Transverse colon (tissue), 4 donors: ENCODE measurements at places on chromosomes 13 and 19. TPM values are rescaled to one million over a fixed set of nuclear protein-coding genes. Genes with fewer than 3 reads are reported as not detected.

Gene DNAJC3
- total RNA-seq, result 25.5 TPM

DNA sequence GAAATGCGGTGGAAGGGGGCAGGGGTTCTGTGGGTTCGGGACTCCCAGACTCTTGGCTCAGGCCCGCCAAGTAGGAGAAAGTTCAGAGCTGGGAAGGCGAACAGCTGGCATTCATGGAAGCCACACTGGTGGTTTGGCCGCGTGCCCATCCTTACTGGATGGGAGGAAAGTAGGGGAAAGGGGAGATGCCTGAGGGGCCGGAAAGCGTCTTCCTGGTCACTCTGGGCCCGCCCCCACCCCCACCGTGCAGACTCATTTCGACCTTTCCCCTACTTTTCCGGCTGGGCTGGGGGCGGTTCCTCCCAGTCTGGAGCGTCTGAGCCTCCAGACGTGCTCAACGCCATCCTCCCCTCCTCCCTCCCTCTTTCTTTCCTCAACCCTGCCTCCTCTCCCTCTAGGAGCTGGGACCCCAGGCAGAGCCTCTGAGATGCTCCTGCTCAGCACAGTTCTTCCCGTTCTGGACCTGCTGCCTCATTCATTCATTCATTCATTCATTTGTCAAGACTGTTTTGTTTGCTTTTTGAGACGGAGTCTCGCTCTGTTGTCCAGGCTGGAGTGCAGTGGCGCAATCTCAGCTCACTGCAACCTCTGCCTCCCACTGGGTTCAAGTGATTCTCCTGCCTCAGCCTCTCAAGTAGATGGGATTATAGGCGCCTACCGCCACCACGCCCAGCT, 3.5 kb downstream of the ANGPTL4 start:
- H3K27me3 ChIP-seq, result peaks cover 29% of the 10 kb centered on the region
- H3K36me3 ChIP-seq, result no peaks in the 10 kb centered on the region
- peak; percentile 87 for DNase-seq
- peaks cover 22% of the 10 kb centered on the region for H3K4me1 ChIP-seq
- H3K4me3 ChIP-seq, result no peak overlapping the region

Gene KBTBD7
- total RNA-seq, result 1.4 TPM

GRCh38 chr19:7844405-7844804, 14.4 kb downstream of the EVI5L start:
- H3K4me1 ChIP-seq, result no peaks in the 10 kb centered on the region
- DNase-seq, result no peak
- H3K27ac ChIP-seq, result no peak overlapping the region

DNA sequence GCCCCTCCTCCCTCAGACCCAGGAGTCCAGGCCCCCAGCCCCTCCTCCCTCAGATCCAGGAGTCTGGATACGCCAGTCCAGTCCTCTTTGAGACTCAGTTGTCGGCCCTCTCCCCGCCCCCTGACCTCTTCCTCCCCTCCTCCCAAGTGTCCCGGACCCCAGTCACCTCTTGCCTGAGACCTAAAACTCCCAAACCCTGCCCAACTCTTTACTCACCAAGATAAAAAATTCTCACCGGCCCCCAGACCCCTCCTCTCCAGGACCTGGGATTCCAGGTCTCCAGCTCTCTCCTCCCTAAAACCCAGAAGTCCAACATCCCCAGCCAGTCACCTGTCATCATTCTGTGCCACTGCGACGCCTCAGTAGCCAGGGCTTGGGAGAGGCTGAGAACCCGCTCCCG, 1.4 kb upstream of the HSD17B14 start:
- H3K36me3 ChIP-seq, result no peaks in the 10 kb centered on the region
- no peak overlapping the region for H3K4me3 ChIP-seq
- no peak for DNase-seq

DNA sequence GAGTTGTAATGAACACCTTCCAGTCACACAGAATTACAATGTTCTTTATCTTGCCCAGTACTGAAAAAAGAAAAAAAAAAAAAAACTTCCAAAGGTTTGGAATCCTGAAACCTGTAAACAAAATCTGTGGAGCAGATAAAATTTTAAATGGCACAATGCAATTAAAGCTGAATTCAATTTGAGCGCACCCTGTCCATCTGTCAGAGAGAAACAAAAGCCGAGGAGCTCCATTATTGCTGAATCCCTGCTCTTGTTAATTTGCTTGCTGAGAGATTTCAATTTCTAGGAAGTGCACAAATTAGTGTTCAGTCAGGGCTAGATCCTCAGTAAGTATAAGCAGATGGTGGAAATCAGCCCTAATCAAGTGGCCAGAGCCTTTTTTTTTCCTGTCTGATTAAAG, 65.2 kb downstream of the DACH1 start:
- H3K27ac ChIP-seq, result no peak overlapping the region
- H3K4me3 ChIP-seq, result no peak overlapping the region
- no peaks in the 10 kb centered on the region for H3K27me3 ChIP-seq

GRCh38 chr19:17830567-17831418, 9.5 kb upstream of the INSL3 start:
- H3K27ac ChIP-seq, result no peak overlapping the region
- DNase-seq, result peak; percentile 82
- H3K36me3 ChIP-seq, result no peaks in the 10 kb centered on the region
- peak overlapping the region; percentile 26 for H3K4me3 ChIP-seq
